ENCODE measurements at places on chromosomes 11 and 22. TPM values are rescaled to one million over a fixed set of nuclear protein-coding genes. Genes with fewer than 3 reads are reported as not detected.

GRCh38 chr11:90318651-90319050 is 95.8 kb upstream of the CHORDC1 start:
- no peak for DNase-seq

DNA sequence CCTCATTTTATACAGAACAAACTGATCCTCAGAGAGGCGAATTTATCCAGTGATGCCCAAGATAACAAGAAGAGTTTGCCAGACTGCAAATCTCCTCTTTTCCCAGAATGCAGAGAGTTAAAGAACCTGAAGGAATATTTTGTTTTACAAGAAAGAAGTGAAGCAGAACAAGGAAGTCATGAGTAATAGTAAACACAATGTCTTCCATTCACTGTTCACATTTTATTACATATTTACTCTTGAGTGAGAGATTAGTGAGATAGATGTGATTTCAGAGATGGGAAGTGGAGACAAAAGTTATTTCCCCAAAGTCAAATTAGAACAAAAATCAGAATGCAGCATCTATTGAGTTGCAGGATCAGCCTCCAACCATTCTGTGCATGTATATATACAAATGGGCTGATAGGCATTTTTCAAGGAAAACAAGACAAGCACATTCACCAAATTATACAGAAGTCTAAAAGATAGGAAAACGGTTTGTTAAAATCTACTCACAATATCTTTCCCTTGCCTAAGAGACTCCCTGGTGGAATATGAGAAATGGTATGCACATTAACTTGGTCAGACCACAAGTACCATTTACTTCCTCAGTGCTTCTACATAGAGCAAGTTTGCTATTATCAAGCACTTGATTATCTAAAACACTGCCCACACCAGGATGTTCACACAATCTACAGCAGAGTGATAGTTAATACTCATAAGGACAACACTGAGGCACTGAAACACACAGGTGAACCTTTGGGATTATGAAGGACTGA is 12.0 kb downstream of the GUCY1A2 start:
- no peak for DNase-seq

Gene SCGB1C1
- not detected for polyA plus RNA-seq

DNA sequence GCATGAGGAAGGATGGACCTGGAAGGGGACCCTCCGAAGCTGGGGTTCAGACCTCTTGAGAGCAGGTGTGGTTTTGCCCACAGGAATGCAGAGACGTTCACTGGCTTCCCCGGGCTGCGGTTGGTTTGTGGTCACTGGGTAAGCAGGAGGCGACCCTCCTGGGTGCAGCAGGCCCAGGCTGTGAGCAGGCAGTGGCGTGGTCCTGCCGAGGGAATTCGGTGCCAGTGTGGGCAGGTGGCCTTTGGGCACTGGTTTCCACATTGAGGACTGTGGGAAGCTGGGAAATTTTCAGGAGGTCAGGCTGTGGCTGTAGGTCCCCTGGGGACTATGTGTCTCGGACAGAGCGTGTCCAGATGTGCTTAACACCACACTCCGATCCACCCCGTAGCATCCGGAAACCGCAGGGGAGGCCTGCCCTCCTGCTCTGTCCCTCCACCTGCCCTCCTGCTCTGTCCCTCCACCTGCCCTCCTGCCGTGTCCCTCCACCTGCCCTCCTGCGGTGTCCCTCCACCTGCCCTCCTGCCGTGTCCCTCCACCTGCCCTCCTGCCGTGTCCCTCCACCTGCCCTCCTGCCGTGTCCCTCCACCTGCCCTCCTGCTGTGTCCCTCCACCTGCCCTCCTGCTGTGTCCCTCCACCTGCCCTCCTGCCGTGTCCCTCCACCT is 27.5 kb downstream of the TPCN2 start:
- no peak for DNase-seq

DNA sequence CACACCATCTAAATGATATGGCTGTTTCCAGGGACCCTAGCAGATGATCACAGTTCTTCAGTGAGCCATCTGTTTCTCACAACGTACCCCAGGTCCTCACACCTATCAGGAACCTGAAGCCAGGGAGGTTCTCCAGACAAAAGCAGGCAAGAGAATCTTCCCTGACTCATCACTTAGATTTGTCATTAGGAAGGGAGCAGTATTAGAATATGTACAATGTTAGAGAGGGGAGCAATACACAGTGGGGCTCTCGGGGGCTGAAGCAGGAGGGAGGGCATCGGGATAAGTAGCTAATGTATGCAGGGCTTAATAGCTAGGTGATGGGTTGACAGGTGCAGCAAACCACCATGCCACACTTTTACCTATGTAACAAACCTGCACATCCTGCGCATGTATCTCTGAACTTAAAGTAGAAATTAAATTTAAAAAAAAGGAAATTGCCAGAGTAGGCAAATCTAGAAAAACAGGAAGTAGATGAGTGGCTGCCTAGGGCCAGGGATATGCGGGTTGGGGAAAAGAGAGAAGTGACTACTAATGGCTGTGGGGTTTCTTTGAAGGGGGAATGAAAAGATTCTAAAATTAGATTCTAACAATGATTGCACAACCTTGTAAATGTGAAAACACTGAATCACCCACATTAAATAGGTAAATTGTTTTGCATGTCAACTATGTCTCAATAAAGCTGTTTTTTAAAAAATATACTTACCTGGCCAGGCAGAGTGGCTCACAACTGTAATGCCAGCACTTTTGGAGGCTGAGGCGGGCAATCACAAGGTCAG is 14.4 kb downstream of the C22orf42 start:
- no peak for DNase-seq

Gene ANKK1
- not detected for polyA plus RNA-seq

Gene CD248
- not detected for polyA plus RNA-seq

DNA sequence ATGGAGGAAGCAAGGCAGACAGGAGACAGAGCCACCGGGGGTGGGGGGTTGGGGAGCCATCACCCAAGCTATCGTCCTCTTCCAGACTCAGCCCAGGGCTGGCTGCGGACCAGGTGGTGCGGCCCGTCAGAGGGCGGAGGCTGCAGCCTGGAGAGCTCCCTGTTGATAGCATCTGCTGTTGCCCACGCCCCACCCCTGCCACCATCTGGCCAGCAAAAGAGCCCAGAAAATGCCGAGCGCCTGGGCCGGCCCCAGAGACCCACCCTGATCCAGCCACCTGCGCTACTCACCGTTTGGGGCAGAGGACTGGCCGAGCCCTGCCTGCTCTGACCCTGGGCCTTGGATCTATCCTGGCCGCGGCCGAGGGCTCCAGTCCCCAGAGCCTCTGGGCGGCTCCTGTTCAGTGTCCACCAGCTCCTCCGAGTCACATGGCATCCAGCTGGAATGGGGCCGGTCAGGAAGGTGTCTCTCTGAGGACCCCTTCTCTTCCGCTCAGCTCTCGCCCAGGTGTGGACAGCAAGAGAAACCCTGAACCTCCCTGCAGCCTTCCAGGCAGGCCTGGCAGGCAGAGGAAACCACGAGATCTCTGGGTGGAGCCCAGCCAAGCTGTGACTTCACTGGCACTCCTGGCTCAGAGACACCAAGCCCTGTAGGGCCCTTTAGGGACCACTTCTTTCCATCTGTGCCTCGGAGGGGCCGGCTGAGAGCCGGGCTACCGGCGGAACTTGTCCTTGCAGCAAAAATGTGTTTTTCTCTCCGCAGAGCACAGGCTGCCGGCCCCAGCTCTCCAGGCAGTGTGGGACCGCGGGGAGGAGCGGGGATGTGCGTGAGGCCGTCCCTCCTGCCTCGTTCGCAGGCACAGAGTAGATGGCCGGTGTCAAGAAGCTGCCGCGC is at the start of gene MRGPRE:
MRGPRE (minus strand) TSS at position 567 of the 894 bp plus-strand sequence. CDS start 3,618 bp downstream, outside the sequence.
- no peak for DNase-seq

Gene ZP1
- polyA plus RNA-seq, result not detected

DNA sequence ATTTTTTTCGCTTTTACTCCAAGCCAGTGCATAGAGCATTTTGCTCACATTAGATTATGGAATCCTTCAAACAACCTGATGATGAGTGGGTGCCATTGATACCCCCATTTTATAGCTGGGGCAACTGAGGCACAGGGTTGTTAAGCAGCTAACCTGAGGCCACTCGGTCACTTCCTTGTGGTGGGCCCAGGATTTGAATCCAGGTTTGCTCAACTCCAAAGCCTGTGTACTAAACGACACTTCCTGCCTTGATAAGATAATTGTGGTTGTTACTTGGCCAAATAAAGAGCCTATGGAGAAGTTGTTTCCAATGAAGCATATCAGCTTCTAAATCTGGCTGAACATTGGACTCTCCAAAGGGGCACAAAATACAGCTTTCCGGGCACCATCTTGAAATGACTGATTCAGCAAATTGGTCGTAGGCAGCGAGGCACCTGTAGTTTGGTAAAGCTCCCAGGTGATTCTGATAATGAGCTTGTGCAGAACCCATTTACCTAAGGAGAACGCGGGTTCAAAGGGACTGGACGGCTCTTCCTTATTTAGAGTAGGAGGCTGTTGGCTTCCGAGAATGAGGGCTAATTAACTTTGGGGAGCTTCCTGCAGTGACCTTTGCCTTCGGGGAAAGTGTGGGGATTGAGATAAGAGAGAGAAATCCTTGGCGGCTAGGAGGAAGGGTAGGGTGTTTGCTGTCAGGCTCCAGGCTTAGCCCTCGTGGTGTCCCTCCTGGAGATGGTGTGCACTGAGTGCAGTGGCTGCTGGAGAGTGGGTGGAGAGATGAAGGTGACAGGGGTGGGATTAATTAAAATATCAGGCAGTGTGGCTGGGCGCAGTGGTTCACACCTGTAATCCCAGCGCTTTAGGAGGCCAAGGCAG is 17.5 kb upstream of the EHF start:
- no peak for DNase-seq

DNA sequence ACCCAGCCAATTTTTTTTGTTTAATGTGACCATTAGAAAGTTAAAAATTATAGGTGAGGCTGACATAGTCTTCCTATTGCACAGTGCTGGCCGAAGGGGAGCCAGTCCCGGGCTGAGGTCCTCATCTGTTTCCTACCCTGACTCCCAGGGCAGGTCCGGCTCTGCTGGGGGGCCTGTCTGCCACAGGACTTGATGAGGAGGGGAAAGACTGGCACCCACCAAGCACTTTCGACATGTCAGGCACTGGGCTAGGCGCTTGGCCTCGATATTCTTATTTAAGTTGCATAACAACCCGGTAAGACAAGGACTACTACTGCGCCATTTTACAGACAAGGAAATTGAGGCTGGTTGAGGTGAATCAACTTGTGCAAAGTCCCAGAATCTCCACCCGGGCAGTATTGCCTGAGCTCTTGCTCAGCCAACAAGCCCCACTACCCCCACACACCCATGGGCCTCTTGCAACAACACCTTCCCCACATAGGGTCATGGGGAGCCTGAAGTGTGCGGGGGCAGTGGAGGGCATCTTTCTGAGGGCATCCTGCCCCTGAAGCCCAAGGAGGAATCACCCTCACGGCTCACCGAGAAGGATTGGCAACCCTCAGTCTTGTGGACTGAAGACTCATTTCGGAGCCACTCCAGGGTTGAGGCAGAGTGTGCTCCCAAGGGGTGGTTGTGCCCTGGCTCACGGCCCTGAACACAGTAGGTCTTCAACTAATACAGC is 62.7 kb upstream of the LINC01488 start:
- no peak for DNase-seq

Gene BEST1
- 1.1 TPM for polyA plus RNA-seq

Gene MMP13
- polyA plus RNA-seq, result not detected

GRCh38 chr11:58596621-58597020 is 17.8 kb downstream of the ZFP91 start:
- no peak for DNase-seq

- DNase-seq, result no peak
These were observed 20.8 kb downstream of the CHRDL2 start for GRCh38 chr11:74710281-74710938.

Gene POLR3H
- 15.0 TPM for polyA plus RNA-seq

Gene KDELR3
- not detected for polyA plus RNA-seq

DNA sequence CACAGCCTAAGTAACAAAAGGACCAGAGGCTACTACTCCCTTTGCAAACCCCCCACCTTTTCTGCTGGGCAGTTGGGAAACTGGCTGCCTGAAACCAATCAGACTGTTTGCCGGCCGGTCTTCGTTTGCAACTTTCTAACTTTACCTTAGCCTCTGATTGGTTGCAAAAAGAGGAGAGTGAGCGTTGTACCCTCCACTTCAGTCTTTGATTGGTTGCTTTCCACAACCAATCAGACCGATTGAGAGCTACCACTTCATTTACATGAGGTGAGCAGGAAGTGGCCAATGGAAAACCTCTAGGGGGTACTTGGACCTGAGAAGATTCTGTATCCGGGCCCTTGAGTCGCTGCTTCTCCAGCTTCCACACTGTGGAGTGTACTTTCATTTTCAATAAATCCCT is 18.8 kb upstream of the CLNS1A start:
- DNase-seq, result no peak

Gene PLAAT2
- polyA plus RNA-seq, result 2.8 TPM

Gene ZNF280B
- 0.34 TPM for polyA plus RNA-seq

- DNase-seq, result peak; percentile 65
These were observed 19.7 kb downstream of the MYO7A start for GRCh38 chr11:77147668-77148321.

GRCh38 chr22:40703174-40703573 is 23.9 kb downstream of the MCHR1 start:
- DNase-seq, result no peak

DNA sequence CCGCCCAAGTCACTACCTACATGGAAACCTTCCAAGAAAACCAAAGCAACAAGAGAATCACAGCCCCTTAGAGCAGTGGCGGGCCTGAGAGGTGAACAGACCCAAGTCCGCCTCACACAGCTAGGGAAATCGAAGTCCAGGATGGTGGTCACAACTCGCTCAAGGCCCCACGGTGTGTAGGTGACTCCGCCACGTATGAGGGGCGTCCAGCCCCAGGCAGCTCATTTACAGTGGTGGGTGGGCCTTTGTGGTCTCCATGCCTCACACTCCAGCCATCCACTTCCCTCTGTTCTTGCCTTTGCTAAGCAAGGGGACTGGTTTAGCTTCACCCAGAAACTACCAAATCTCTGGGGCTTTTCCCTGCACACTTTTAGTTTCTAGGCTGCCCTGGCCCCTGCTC is 9.7 kb upstream of the TCF20 start:
- DNase-seq, result no peak

Gene CASP12
- not detected for polyA plus RNA-seq

DNA sequence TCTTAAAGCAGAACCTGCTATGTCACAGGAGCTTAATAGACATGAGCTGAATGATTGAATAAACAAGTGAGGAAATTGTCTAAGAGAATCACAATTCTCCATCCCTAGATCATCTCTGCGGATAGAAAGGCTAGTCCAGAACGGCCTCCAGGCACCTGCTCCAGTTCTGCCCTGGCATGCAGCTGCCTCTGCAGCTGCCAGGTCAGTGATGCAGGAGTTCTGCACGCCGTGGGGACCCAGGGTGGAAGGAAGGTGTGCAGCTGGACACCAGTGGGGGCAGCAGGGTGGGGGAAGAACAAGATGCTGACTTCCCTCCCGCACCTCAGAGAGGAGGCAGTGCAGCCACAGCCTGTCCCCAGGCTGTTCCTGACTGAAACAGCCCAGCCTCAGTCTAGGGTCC is 192.1 kb upstream of the NCAM1 start:
- DNase-seq, result no peak

DNA sequence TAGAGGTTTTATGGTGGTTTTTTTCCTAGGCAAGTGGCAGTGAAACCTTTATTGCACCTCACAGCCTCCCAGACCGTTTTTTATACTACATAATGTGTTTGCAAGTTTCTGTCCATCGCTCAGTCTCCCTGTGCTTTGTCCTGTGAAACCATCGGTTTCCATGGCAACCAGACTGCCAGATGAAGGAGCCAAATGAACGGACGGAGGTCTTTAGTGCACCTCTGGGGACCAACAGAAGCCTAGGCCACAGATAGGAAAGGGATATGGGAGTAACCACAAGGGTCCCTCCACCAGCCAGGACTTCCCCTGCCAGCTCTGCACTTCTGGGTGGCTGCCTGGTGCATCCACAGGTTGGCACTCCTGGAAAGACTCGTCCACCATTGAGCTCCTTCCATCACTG is 165.0 kb downstream of the CHST1 start:
- DNase-seq, result no peak

- peak; percentile 24 for DNase-seq
These were observed 7.2 kb downstream of the ELFN2 start for GRCh38 chr22:37419969-37420685.

All from immature natural killer cell (primary cell).